ENCODE measurements at places on chromosomes 12 and 14. TPM values are rescaled to one million over a fixed set of nuclear protein-coding genes. Genes with fewer than 3 reads are reported as not detected.

The OR9K2 gene
- not detected for total RNA-seq

The COL2A1 gene
- 0.72 TPM for total RNA-seq

The SLC39A5 gene
- total RNA-seq = not detected

The MYBPC1 gene
- total RNA-seq = not detected

The JDP2 gene
- 35.6 TPM for total RNA-seq

The PIK3C2G gene
- 2.2 TPM for total RNA-seq

The DDX11 gene
- 21.2 TPM for total RNA-seq

The HOXC12 gene
- 0.31 TPM for total RNA-seq

The GSG1 gene
- total RNA-seq = not detected

The KCNA5 gene
- total RNA-seq = not detected

The LARP4 gene
- 18.3 TPM for total RNA-seq

The SCN8A gene
- 0.23 TPM for total RNA-seq

The PCED1B gene
- total RNA-seq = 11.0 TPM

The EFS gene
- total RNA-seq = 10.1 TPM

The TPPP2 gene
- total RNA-seq = not detected

The COCH gene
- total RNA-seq = 0.23 TPM

The RPS26 gene
- 1,704 TPM for total RNA-seq

The CCDC197 gene
- total RNA-seq = not detected

The RTL1 gene
- not detected for total RNA-seq

The TCL1B gene
- total RNA-seq = not detected

The GALNT8 gene
- 0.23 TPM for total RNA-seq

The FAM90A1 gene
- not detected for total RNA-seq

The ZCRB1 gene
- total RNA-seq = 32.9 TPM

The ATL1 gene
- total RNA-seq = 15.1 TPM

The CCDC198 gene
- not detected for total RNA-seq

The TAS2R42 gene
- total RNA-seq = not detected

The PLD4 gene
- total RNA-seq = not detected

The TGM1 gene
- 19.3 TPM for total RNA-seq

The KRT83 gene
- total RNA-seq = not detected

The GPRC5A gene
- total RNA-seq = 1.2 TPM

The FRMD6 gene
- 111 TPM for total RNA-seq

The PSMB11 gene
- not detected for total RNA-seq

The KCNH5 gene
- not detected for total RNA-seq

The FGF23 gene
- total RNA-seq = not detected

The CCDC175 gene
- total RNA-seq = not detected

The ASB2 gene
- not detected for total RNA-seq

The ADAM21 gene
- total RNA-seq = 0.55 TPM

The OR6C2 gene
- total RNA-seq = not detected

The BTBD7 gene
- total RNA-seq = 12.8 TPM

The VPS29 gene
- total RNA-seq = 91.0 TPM

The GPR132 gene
- not detected for total RNA-seq

The RNASE3 gene
- not detected for total RNA-seq

The KRT77 gene
- total RNA-seq = not detected

The APOLD1 gene
- total RNA-seq = 0.23 TPM
